ENCODE measurements at places on chromosomes 2 and 18.
A peak's percentile ranks its signal among the peaks of the same experiment; 100 is the strongest.

DNA sequence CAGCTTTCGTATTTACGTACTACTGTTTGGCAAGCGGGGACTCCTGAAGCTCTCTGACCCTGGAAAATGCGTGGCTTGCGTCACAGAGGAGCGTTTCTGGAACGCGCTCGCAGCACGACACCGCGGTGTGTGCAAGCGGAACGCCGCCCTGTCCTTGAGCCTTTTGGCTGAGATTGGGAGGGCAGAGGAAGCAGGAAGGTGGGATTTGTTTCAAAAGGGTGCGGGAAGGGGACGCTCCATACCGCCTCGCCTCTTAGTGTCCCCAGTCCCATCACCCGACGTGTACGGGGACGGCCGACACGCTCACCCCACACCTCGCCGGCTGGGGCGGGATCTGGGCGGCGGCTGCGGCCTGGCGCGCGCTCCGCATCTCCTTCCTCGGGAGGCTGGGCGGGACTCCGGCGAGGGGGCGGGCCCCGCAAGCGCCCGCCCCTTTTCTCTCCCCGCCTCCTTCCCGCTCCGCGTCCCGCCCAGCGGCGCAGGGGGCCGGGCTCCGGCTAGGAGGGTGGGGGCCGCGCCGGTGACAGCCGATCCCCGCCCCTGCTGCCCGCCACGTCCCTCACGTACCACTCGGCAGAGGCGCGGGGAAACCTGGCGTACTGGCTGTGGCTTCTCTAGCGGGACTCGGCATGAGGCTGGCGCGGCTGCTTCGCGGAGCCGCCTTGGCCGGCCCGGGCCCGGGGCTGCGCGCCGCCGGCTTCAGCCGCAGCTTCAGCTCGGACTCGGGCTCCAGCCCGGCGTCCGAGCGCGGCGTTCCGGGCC lies at the start of gene PDK1:
TSS of gene PDK1 (plus strand) at position 569 of the 762 bp plus-strand sequence. CDS start at position 630, 61 bp downstream.
- peak; percentile 94 for DNase-seq

DNA sequence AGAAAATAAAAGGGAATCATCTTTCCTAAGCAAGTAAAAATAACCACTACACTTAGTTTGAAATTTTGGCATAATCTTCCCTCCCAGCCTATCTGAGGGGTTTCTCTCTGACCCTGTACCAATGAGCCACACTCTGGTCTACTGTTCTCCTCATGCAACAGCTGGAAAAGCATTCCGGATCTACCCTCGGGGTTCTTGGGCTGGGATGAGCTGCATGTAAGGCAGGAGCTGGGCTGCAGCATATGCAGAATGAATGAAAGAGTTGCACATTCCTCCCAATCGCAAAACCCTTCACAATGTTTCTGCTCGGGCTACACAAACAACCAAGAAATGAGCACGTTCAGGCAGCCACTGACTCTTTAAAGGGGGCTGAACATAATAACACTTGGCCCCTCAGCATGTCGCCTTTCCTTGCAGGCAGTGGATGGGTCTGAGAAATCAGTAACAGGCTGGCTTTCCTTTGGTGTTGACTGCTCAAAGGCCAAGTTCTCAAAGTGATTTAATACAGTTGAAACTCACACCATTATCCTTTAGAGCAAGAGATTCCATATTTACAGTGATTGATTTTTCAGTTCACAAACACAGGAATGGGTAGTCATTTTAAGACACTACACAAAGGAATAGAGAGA lies 180.4 kb upstream of the ZFP36L2 start:
- DNase-seq, result no peak

DNA sequence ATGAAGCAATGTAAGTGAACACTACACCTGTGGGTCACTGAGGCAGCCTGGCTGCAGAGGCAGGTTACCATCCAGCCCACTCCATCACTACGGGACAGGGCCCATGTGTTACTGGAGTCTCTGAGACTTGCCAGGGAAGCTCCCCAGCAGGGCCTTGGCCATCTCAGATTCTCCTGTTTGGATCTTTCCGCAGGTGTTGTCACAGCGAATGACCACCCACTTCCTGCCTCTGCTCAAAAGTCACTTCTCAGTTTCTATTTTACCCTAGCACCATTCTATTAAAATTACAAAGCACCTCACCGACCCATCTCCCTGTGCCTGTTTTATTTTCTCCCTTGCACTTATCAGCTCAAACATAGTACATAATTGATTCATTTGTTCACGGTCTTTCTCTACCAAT lies 34.5 kb upstream of the L3MBTL4 start:
- no peak for DNase-seq

- DNase-seq, result no peak
Measured at GRCh38 chr2:235170536-235171521, 219.0 kb downstream of the SH3BP4 start.

DNA sequence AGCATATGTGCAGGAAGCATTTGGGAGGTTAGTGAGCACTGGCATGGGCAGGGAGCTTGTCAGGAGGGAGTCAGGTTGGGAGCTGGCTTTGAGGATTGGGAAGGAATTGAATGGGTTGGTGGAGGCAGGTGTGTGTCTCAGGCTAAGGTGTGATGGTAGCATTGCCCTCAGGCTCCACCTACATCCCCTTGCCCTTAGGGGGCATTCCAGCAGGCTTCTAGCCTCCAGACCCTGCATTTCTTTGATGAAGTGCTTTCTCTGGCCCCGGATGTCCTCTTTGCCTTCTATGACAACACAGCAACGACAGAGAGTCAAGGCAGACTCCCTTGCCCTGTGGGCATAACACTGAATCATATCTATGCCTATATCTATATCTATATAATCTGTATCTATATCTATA lies 13.5 kb downstream of the RHBDD1 start:
- DNase-seq, result no peak

GRCh38 chr2:19812166-19812565 lies 89.6 kb downstream of the TTC32 start:
- DNase-seq, result no peak

DNA sequence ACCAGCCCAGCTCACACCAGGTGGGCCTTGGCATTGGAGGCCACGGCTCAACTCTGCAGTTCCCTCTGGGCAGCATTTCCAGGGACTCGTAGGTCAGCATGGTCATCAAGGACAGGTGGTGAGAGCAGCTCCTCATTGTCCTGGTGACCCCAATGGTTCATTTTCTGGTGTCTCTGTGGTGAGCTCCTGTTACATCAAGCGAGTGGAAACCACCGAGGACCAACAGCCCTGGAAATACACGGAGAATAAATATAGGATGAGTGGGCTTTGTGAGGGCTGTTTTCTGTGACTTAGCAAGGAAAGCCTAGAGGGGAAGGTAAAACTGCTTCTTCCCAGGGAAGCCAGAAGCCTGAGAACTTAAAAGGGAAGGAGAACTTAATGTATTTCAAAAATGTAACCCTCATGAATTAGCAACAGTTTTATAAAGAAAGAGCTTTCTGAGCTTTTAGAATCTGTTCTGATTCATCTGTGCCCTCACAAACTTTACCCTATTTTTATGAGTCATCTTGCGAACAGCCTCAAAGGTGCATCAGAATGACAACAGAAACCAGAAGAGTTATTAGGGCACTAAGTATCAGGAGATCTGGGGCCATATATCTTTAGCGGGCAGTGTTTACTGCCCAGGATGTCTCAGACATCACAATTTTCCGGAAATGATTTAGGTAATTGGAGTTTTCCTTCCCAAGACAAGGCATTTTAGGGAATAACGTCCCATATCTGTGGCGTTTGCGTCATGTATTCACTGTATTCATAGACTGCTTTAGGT lies 18.7 kb downstream of the C2orf92 start:
- DNase-seq, result no peak

GRCh38 chr2:137021763-137022162 lies 256.4 kb downstream of the THSD7B start:
- no peak for DNase-seq

- DNase-seq, result no peak
Measured at GRCh38 chr18:54330768-54331548, 26.7 kb downstream of the STARD6 start.

DNA sequence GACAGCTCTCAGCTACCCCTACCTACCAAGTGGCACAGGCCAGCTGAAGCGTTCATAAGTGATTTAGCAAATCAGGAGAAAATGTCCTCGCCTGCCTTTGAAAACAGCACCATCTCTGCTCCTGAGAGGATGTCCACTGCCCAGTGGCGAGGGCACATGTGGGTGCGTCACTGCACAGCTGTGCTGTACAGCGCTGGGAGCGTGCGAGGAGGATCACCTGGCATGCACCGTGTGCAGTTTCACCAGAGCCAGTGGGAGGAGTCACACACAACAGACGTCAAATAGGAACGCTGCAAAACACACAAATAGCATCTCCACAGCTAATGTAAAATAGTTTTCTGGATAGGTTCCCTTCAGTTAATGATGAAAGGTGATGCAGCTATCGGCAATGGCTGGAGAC lies 154.1 kb downstream of the HDAC4 start:
- no peak for DNase-seq

- DNase-seq, result no peak
Measured at GRCh38 chr18:78821396-78821795, 158.2 kb upstream of the SALL3 start.
